ENCODE measurements at places on chromosomes 2 and 18.

GRCh38 chr18:20996418-20996817 lies 115.2 kb downstream of the ROCK1 start:
- no peak for DNase-seq

DNA sequence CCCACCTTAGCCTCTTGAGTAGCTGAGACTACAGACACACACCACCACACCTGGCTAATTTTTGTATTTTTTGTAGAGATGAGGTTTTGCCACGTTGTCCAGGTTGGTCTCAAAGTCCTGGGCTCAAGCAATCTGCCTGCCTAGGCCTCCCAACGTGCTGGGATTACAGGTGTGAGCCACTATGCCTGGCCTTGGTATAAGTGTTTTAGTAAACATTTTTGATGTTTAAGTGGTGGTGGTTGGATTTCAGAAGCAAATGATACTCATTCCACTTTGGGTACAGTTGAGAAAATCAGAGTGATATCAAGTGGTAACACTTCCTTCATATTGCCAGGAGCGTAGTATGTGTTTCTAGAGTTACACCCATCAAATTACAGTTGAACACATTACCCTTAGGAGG lies 25.4 kb downstream of the ACADL start:
- DNase-seq: no peak

DNA sequence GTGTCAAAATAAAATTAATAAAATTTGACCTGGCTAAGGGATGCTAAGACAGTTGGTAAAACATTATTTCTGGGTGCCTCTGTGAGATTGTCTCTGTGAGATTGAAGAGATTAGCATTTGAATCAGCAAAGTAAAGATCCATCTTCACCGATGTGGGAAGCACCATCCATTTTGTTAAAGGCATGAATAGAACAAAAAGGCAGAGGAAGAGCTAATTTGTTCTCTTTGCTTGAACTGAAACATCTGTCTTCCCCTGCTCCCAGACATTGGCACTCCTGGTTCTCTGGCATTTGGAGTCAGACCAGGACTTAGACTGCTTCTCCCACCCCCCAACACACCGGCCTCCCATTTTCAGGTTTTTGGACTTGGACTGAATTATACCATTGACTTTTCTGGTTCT lies 603.8 kb upstream of the LINC00305 start:
- DNase-seq: no peak

- no peak for DNase-seq
Measured at GRCh38 chr2:78908973-78909372, 116.5 kb upstream of the REG3G start.

DNA sequence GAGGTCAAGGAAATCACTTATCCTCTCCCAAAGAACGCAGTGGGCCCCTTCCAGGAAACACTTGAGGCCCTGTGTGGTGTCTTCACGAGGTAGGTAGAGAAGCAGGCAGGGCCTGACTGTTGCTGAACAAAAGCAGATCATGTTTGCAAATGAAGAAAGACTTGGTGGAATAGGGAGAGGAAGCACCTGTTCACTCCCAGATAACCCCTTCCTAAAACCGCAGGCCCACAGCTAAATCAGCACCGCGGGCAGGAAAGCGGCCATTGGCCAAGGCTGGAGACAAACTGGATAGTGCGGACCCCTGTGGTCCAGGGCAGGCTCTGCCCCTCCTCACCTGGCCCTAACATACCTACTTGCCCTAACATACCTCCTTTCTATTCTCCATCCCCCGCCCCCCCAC lies 64.9 kb upstream of the KLHL29 start:
- DNase-seq: no peak

DNA sequence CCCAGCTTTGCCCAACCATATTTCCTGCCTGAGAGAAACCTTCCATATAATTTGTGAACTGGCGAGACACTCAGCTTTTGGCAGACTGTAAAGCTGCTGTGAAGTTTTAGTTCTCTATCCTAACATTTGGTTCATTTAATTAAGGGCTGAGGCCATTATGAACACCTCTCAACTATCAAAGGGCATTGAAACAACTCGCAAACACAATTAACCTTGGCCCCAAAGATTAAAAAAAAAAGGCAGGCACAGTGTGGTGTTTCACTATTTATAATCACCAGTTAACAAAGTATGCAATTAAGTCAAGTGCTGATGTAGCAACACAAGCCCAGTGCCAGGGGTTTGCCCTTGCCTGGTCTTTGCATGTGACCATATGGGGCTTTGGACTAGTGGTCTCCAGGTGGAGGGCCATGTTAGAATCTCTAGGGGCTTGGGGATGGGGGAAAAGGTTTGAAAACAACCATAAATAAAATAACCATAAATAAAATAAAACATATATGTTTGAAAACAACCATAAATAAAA lies 297.6 kb upstream of the SKOR2 start:
- DNase-seq: no peak

DNA sequence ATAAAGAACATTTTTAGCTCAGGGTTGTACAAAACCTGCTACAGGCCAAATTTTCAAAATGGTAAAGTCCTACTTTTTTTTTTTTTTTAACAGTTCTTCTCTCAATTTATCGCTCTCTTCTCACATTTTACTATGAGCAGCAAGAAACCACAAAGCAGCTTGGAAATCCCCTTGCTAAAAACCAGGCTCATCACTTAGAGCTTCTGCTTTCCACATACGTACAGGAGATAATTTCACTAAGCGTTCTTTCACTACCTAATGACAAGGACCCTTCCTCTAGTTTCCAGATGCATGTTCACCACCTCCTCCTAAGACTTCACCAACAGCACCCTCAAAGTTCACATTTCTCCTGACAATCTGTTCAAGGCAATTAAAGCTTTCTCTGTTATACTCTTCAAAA lies 294.9 kb upstream of the CYRIA start:
- no peak for DNase-seq

DNA sequence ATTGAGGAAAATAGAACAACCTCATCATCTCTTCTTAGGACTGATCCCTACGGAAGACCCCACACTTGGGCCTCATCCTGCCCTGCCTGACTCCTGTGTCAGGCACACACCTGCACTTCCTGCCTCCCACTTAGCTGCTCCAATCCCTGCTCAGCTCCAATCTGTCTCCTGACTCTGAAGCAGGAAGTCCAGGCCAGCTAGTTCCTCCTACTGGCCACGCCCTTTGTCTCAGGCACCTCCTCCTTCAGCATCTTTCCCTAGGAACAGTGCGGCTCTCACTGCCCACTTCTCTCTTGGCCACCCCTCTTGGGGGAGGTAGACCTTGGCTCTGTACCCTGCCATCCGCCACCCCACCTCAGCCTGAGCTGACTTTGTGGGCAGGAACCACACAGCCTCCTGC lies 135.8 kb downstream of the CELF4 start:
- no peak for DNase-seq

DNA sequence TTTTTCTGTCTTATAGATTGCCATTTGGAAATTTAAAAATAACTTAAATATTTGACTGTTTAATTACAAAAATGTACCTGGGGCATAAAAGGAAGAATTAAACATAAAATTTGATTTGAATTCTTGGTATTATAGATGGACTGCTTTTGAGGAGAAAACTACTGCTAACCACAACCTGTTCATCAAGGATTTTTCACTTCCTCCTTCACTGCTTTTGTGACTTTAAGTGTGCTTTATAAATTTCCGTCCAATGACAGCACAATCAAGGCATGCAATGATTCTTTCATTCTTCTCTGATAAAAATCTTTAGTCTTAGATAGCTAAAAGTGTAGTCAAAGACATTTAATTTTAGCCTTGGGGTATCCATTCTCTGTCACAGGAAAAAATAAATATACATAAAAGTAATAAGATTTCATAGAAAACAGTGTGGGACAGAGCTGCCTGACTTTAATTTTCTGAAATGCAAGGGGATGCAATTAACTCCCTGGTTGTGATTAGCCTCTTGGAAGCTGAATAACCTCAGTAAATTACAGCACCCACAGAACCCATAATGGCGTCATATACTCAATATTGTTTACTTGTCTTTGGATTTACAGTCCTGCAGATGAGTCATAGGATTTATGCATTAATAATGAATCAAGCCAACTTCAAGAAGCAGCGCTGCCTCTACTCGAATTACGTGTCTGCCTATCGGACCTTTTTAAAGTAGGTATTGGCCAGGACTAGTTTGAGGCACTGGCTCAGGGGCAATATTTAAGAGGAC lies 587.9 kb downstream of the NRXN1 start:
- no peak for DNase-seq

- no peak for DNase-seq
Measured at GRCh38 chr18:75134611-75134975, 74.3 kb downstream of the PTGR3 start.
